ENCODE measurements at places on chromosomes 2 and 18. TPM values are rescaled to one million over a fixed set of nuclear protein-coding genes. Genes with fewer than 3 reads are reported as not detected.

Gene UPP2
- total RNA-seq, result not detected

Gene CPO
- total RNA-seq, result not detected

Gene DNAJC5G
- not detected for total RNA-seq

Gene STRN
- 22.4 TPM for total RNA-seq

Gene REG1B
- not detected for total RNA-seq

Gene TLX2
- not detected for total RNA-seq

Gene NEB
- 0.21 TPM for total RNA-seq

Gene CABYR
- total RNA-seq, result 1.9 TPM

Gene TPGS2
- total RNA-seq, result 98.5 TPM

Gene PLCD4
- total RNA-seq, result 1.3 TPM

Gene TSPYL6
- not detected for total RNA-seq

Gene PLGLB2
- total RNA-seq, result 0.24 TPM
